Mesenchymal stem cell (in vitro differentiated cells and primary cell): ENCODE measurements at places on chromosomes 7 and 10.

GRCh38 chr10:11647676-11648075 lies 36.2 kb upstream of the USP6NL start:
- DNase-seq = no peak
- peaks cover 2% of the 10 kb centered on the region for H3K4me1 ChIP-seq
- no peaks in the 10 kb centered on the region for H3K36me3 ChIP-seq
- peaks cover 5% of the 10 kb centered on the region for H3K27me3 ChIP-seq
- no peak overlapping the region for H3K27ac ChIP-seq

- H3K4me3 ChIP-seq = no peak overlapping the region
- H3K36me3 ChIP-seq = no peaks in the 10 kb centered on the region
- no peak overlapping the region for H3K27ac ChIP-seq
- H3K27me3 ChIP-seq = no peaks in the 10 kb centered on the region
- no peak for DNase-seq
- H3K4me1 ChIP-seq = no peaks in the 10 kb centered on the region
These were observed 98.7 kb downstream of the TMEM26 start for GRCh38 chr10:61354401-61354975.

DNA sequence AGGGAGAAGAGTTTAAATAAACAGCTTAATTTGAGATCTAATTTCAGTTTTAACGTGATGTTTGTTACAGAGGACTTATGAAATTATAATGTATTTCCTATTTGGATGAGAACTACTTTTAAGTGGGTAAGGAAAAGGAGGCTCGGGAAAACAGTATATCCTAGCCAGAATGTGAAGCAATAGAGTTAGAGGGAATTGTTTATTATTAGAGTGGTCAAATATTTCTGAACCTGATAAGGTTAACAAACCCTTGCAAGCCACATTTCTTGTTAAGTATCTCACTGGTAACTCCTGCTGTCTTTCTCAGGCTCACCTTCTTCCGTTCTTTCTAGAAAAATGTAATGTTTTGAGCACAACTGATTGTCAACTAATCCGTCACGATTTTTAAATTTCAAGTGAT lies 335.1 kb upstream of the MBL2 start:
- H3K4me1 ChIP-seq = peaks cover 2% of the 10 kb centered on the region
- H3K4me3 ChIP-seq = no peak overlapping the region
- no peak overlapping the region for H3K27ac ChIP-seq
- no peaks in the 10 kb centered on the region for H3K27me3 ChIP-seq

GRCh38 chr7:6725003-6725402 lies 18.3 kb upstream of the ZNF12 start:
- no peaks in the 10 kb centered on the region for H3K36me3 ChIP-seq
- H3K4me3 ChIP-seq = no peak overlapping the region
- no peak overlapping the region for H3K27ac ChIP-seq

DNA sequence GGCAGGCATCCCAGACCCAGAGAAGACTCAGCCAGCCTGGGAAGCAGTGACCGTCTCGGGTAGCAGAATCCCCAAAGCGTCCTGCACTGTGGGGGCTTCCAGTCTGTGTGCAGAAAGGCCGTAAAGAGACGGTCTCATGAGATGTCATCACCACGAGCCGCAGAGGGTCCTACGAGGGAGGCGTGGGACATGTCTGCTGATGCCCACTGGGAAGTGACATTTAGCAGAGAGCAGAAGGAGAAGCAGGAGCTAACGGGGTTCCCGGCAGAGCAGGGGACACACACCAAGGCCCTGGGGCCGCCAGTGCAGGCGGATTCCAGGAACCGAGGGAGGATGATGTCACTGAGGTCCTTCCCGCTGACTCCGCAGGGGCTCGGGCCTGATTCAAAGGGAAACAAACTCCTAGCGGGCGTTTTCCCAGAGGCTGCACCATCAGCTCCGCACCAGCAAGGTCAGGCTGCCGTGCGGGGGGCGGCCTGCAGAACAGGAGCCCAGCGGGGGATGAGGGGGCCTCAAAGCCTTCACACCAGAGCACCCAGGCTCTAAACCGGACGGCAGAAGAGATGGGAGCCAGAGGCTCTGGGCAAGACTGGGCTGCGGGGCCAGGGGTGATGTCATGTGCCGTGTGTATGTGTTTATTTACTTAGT lies 85.4 kb upstream of the PDGFA start:
- DNase-seq = no peak
- H3K27ac ChIP-seq = peak overlapping the region; percentile 85
- H3K27me3 ChIP-seq = no peaks in the 10 kb centered on the region
- H3K4me1 ChIP-seq = peaks cover 48% of the 10 kb centered on the region

DNA sequence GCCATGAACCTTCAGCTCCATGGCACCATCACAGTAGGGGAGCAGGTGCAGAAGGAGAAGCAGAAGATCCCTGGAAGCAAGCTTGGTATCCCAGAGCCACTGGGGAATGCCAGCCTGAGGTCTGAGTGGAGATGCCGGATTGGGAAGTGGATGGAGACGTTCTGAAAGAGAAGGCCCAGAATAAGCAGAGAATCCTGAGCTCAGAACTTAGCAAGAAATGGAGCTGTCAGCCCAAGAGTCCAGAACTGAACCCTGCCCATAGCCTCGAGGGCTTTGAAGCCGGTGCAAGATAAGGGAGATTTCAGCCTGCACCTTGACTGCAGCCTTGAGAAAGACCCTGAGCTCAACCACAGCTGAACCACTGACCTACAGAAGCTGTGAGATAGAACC lies 13.9 kb upstream of the GDF10 start:
- H3K4me3 ChIP-seq = no peak overlapping the region
- DNase-seq = no peak
- H3K4me1 ChIP-seq = no peaks in the 10 kb centered on the region
- H3K36me3 ChIP-seq = no peaks in the 10 kb centered on the region

DNA sequence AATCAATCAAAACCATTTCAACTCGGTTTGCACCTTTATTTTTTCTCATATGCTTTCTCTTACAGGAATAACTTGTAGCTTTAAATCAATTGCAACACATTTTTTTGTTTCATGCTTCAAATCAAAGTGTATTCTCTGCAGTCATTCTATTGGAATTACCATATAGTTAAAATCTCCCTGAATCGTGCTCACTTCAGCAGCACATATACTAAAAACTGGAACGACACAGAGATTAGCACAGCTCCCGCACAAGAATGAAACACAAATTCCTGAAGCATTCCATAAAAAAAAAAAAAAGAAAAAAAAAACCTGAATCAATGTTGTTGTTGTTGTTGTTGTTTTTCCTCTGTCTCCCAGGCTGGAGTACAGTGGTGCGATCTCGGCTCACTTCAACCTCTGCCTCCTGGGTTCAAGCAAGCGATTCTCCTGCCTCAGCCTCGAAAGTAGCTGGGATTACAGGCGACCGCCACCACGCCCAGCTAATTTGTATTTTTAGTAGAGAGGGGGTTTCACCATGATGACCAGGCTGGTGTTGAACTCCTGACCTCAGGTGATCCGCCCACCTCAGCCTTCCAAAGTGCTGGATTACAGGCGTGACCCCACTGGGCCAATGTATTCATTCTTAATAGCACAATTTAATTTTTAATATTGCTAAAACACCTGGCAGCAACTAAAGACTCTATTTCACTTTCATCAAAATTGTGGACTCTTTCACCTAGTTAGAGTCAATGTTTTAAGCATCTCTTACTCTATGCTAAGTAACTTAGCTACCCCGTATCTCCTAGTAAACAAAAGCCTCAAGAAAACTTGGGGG lies 26.3 kb downstream of the ANKRD61 start:
- no peaks in the 10 kb centered on the region for H3K27me3 ChIP-seq
- H3K36me3 ChIP-seq = peaks cover 20% of the 10 kb centered on the region
- peaks cover 6% of the 10 kb centered on the region for H3K4me1 ChIP-seq
- H3K27ac ChIP-seq = no peak overlapping the region
